ENCODE measurements at places on chromosomes 6 and 20.

GRCh38 chr6:163402616-163403015, 11.9 kb upstream of the QKI start:
- no peak for DNase-seq

- no peak for DNase-seq
These were observed 144.5 kb downstream of the LPA start for GRCh38 chr6:160519603-160520042.

GRCh38 chr20:49161428-49162152, 26.5 kb downstream of the STAU1 start:
- DNase-seq, result no peak

DNA sequence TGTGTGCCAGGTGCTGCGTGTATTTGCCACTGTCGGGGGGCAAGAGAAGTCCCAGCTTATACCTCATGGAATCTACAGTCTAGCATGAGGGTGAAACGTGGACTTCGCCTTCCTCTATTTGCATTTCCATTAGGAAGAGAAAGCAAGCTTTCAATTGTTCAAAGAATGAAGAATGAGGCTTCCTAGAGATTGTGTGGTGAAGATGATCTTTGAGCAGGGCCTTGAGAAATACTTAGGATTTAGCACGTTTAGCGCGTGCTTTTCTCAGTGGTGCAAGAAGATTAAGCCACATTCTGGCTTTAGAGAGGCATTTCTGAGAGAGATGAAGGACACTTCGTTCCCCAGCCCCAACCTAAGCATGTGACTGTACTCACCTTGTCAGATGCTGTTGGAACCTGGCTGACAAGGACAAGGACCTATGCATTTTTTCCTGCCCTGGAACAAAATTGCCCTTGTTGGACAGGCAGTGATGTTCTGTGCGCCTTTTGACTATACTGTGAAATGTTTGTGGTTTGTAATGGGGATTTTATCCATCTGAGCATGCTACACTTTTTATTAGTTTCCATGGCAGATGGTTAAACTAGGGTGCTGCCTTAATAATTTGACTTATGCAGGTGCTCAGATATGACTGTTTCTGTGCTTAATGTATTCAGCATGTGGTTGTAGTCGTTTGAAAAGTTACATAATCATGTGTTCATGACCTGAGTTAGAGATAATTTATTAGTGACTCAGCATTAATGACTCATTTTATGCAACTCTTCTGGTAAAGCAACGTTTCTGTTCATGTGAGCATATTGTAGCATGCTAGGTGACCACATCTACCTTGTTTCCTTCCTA, 10.7 kb downstream of the TULP4 start:
- peak; percentile 43 for DNase-seq

DNA sequence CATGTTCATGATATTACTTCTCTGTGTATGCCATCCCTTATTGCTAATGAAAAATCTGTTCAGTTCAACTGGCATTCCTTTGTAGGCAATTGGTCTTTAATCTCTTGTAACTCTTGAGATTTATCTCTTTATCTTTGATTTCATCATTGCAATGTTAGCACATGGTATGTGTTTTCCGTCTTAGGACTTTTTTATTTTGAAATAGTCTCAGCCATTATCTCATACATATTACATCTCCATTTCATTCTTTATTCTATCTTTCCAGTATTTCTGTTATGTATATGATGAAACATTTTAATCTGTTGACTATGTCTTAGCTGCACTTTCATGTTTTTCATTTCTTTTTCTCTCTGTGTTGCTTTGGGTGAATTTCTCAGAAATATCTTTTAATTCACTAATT, 58.1 kb downstream of the VSTM2L start:
- no peak for DNase-seq

GRCh38 chr6:39365281-39366074, 43.0 kb upstream of the KCNK16 start:
- no peak for DNase-seq

- no peak for DNase-seq
These were observed 9.4 kb upstream of the FRMD1 start for GRCh38 chr6:168088161-168089053.

DNA sequence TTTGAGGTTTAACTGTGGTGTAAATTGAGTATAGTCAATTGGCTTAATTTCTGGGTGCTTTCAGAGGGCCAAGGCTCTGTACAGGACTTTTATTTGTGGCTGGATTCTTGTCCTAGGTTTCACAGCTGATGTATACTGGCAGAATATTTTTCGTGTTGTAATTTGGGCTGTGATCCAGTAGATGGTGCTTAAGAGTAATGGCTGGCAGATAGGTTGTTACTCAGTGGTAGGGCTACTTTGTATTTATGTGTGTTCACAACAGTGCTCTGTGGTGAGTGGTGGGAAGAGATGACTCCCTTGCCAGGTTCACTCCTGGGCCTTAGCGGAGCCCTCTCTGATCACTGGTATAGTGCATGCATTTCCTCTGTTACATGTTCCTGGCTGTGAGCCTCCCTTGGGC, 34.5 kb upstream of the FERMT1 start:
- no peak for DNase-seq

- no peak for DNase-seq
These were observed 15.3 kb upstream of the BPIFB1 start for GRCh38 chr20:33267701-33268100.

GRCh38 chr20:3777716-3778629, 3.3 kb downstream of the SPEF1 start:
- DNase-seq, result peak; percentile 69

- DNase-seq, result no peak
These were observed 14.5 kb upstream of the TFB1M start for GRCh38 chr6:155328539-155329459.

- no peak for DNase-seq
These were observed 233.1 kb upstream of the FERMT1 start for GRCh38 chr20:6355754-6356451.

- DNase-seq, result peak; percentile 37
These were observed 11.2 kb downstream of the ZBTB2 start for GRCh38 chr6:151379933-151380847.

- no peak for DNase-seq
These were observed 515.2 kb upstream of the ARID1B start for GRCh38 chr6:156262014-156262413.

- DNase-seq, result no peak
These were observed 194.0 kb downstream of the HIVEP2 start for GRCh38 chr6:142750998-142751397.

GRCh38 chr6:105619971-105620741, 217.3 kb upstream of the PREP start:
- no peak for DNase-seq

- peak; percentile 24 for DNase-seq
These were observed 35.2 kb upstream of the NOP56 start for GRCh38 chr20:2617099-2617714.

- no peak for DNase-seq
These were observed 94.3 kb downstream of the JPH2 start for GRCh38 chr20:44092551-44093248.

- no peak for DNase-seq
These were observed 15.3 kb downstream of the MUC22 start for GRCh38 chr6:31025595-31025994.

GRCh38 chr6:13268913-13269518, 59.3 kb downstream of the TBC1D7 start:
- no peak for DNase-seq

- DNase-seq, result no peak
These were observed 95.3 kb downstream of the MLIP start for GRCh38 chr6:54206510-54206909.

- no peak for DNase-seq
These were observed 149.6 kb downstream of the QRSL1 start for GRCh38 chr6:106778943-106779342.

- no peak for DNase-seq
These were observed 47.2 kb downstream of the GABRR2 start for GRCh38 chr6:89267918-89268317.

- DNase-seq, result no peak
These were observed 4.7 kb downstream of the ECT2L start for GRCh38 chr6:138800377-138801150.

GRCh38 chr20:49979030-49979832, 3.5 kb upstream of the SNAI1 start:
- peak; percentile 82 for DNase-seq

- DNase-seq, result no peak
These were observed 209.1 kb downstream of the ERMARD start for GRCh38 chr6:169960521-169960885.

- no peak for DNase-seq
These were observed 702.7 kb downstream of the EPHA7 start for GRCh38 chr6:92716638-92717037.

GRCh38 chr6:161064915-161065314, 73.3 kb downstream of the MAP3K4 start:
- DNase-seq, result no peak

DNA sequence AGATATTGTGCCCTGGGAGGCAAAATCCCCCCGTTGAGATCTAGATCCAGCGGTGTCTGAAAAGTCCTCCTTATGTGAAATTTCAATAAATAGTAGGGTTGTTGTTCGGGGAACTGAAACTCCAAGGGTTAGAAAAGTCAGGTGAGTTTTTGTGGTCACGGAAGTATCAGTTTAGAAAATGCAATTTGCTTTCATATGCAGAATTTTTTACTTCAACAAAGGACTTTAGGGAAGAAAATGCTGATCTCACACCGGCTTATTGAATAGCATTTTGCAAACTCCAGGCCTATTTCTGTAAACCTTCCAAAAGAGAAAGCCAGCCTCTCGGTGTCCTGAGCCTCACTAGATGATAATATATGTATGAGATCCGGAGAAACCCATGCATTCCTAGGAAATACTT, 254.7 kb downstream of the TSHZ2 start:
- no peak for DNase-seq

GRCh38 chr20:22905658-22906057, 129.5 kb upstream of the SSTR4 start:
- peak; percentile 17 for DNase-seq

GRCh38 chr6:138253731-138254130, 35.4 kb upstream of the PBOV1 start:
- DNase-seq, result no peak

GRCh38 chr6:93972791-93973190, 553.4 kb upstream of the EPHA7 start:
- no peak for DNase-seq

DNA sequence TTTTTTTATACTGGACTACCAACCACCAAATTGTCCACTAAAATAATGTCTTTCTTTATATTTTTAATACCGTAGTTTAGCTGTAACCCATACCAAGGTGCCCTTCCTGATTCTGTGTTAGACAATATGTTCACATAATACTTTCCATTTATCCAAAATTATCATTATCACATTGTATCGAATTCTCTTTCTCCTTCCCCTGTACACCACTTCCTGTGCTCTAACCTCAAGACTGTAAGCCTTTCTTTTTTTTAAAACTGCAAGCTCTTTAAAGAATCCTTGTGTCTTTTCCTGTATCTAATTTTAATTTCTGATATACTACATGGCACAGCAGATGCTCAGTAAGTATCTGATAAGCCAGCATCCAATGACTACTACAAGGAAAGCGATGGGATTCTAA, 917.5 kb downstream of the EYS start:
- DNase-seq, result no peak

GRCh38 chr20:40663991-40664880, 24.8 kb downstream of the MAFB start:
- DNase-seq, result no peak

GRCh38 chr6:80454661-80455365, 348.3 kb downstream of the BCKDHB start:
- no peak for DNase-seq

DNA sequence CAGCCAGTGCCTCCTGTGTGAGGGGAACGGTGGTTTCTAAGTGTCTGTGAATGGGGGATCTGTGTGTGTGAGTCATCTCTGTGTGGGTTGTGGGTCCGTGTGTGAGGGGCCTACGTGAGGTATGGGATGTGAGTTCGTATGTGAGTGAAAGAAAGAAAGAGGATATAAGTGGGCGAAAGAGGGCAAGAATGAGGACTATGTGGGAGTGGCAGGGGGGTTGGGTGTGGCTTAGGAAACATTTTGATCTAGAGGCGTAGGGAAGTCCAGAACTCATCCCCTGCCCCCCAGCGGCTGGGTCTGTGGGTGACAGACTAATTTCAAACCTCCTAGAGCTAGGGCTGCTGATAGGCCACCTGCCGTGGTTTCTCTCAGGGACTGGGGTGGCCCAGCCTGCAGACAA, 35.5 kb downstream of the DHX35 start:
- DNase-seq, result peak; percentile 79

DNA sequence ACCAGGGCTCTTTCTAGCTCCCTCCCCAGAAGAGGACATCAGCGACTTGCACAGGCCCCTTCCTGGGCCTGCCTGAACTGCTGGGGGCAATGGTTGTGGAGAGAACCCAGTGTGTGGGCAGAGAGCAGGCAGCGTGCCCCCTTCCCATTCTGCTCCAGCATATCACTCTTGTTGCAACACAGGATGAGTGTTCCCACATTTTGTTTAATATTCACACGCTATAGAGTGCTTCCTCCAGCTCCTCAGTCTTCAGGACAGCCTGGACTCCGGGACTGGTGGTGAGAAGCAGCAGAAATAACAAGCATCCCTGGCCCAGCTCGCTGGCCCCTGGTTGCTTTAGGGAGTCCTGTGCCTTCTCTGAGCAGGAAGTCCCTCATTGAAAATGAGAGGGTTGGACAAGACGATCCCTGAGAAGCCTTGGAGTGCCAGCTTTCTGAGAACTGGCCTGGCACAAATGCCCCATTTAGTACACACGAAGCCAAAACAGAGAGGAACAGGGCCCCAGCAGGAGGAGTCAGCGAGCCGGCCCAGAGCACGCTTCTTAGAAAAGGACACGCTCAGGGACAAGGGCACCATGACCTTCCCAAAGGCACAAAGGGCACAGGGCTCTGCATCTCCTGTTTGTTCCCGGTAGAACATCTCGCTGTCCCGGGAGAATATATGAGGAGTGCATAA, 84.2 kb upstream of the FOXC1 start:
- DNase-seq, result no peak

- DNase-seq, result no peak
These were observed 153.6 kb downstream of the CD83 start for GRCh38 chr6:14270925-14271788.

DNA sequence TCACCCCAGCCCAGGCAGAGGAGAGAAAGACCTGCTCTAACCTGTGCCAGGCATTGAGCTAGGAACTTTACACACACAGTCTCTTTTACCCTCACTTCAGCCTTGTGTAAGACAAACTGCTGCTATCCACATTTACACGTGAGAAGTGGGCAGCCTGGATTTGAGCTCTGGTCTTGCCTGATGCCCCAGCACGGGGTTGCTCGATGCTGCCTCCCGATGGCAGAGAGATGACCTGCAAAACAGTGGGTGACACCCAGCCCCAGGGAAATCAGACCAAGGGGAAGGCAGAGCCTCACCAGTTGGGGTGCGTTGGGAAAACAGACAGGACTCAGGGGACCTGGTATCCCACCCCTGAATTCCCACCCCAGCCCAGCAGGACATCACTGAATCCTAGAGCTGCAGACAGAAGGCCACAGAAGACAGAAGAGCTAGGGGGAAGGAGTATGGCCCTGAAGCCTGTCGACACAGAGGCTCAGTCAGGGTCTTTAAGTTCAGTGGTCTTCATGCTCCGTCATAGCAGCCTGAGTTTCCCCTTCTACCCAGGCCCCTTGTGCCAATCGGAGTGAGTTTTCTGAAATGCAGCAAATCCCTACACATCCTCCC, 990 bp downstream of the BPI start:
- DNase-seq, result peak; percentile 45

GRCh38 chr6:111256646-111257045, 169.3 kb downstream of the SLC16A10 start:
- DNase-seq, result no peak

- DNase-seq, result no peak
These were observed 104.2 kb upstream of the CNKSR3 start for GRCh38 chr6:154614641-154615040.
